NCI-H524 treated with DMSO at 0.1 percent for 48 hours (cell line): ENCODE measurements at places on chromosomes 6 and 20.

- DNase-seq: no peak
These were observed 832.3 kb upstream of the ADGRB3 start for GRCh38 chr6:67802771-67803170.

DNA sequence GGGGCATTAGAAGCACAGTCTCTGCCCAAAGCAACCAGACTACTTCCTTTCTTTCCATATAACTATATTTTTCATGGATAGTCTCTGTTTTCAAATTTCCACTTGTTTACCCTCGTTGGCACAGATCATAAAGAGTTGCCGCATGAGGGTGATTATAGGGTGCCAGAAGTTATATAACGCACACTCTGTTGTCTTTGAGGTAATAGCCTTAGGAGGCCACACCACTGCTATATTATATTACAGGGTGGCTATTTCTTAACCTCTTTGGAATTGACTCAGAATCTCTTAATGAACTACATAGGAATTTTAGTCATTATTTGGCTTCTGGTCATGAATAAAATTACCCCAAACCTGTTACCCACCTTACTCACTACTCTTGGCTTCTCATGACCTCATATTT, 43.7 kb downstream of the KCNQ5 start:
- no peak for DNase-seq

- DNase-seq: no peak
These were observed 3.0 kb downstream of the VSTM2L start for GRCh38 chr20:37905671-37906613.

- no peak for DNase-seq
These were observed 143.9 kb upstream of the NOX3 start for GRCh38 chr6:155599561-155599960.

- DNase-seq: no peak
These were observed 4.7 kb upstream of the CCN2 start for GRCh38 chr6:131955876-131956275.

DNA sequence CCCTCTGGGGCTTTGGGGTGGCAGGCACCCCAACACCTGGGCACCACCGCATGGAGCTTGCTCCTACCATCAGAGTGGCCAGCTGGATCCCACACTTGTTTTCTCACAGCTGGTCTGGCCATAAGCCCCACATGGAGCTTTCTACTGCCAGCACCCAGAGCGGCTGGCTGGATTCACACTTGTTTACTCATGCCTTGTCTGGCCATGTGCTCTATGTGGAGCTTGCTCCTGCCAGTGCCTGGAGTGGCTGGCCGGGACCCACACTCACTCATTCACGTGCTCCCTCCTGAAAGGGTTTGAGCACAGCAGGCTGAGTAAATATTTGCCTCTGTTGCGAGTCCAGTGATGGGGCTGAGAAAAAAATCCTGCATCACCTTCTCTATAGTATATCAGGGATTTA, 487.0 kb downstream of the CD109 start:
- no peak for DNase-seq

- no peak for DNase-seq
These were observed 58.8 kb upstream of the VGLL2 start for GRCh38 chr6:117206522-117206921.

DNA sequence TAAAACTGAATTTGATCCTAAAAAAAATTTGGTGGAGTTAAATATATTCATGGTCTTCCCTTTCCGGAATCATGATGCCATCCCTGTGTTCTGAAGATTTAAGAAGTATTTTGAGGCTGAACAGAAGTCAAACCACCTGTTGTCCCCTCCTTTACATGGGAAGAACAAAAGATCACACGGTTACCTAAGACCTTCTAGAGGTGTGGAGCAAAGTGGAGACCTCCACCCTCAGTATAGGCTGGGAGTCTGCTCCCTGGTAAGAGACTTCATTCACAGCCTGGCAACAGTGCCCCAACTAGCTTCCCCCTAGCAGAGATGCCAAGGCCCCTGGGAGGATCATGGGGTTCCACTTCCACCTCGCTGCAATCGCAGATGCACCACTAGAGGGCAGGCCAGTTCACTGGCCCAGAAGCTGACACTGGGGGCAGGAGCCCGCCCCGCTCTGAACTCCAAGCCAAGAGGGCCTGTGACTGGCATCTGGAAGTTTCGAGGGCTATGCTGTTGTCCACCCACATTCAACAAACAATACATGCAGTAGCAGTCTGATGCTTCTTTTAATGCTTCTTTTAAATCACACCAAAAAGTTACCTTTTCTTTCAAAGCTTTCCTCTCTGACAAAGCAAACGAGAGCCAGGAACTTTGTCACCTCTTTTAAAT, 19.5 kb upstream of the UBE2J1 start:
- DNase-seq: no peak

DNA sequence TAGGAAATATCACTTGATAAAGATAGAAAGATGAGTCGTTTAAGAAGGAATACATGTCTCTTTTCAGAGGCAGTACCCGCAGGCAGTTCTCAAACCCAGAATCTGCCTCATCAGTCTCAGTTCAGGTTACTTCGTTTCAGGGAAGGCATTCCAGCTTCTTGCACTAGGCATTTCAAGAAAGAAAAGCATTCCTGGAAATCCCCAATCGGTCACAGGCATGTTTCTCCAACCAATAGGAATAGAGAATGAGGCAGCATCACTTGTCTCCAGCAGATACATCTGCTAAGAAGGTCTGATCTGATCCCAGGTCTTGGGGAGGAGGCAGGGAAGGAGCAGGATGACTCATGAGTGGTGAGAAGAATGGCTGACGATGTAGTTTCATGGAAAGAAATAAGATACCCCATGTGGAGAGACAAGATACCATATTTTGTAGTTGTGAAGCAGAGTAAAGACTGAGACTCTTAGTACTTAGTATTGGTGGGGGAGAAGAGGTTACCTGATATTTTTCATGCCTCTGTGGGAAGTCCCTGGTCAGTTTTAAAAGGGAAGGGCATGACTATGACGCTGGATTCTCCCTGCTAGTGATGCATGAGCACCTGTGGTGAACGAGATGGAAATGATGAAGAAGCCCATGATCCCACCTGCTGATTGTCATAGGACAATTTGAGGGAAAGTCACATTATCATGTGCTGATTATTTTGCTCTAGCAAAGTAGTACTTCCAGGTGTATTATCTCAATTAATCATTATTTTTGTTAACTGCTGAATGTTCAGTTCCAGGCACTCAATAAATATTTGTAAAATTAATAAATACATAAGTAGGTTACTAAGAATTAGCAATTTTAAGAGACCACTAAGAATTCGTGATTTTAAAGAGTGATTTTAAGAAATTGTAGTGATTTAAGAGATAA, 20.3 kb upstream of the HLA-DRB1 start:
- DNase-seq: no peak

DNA sequence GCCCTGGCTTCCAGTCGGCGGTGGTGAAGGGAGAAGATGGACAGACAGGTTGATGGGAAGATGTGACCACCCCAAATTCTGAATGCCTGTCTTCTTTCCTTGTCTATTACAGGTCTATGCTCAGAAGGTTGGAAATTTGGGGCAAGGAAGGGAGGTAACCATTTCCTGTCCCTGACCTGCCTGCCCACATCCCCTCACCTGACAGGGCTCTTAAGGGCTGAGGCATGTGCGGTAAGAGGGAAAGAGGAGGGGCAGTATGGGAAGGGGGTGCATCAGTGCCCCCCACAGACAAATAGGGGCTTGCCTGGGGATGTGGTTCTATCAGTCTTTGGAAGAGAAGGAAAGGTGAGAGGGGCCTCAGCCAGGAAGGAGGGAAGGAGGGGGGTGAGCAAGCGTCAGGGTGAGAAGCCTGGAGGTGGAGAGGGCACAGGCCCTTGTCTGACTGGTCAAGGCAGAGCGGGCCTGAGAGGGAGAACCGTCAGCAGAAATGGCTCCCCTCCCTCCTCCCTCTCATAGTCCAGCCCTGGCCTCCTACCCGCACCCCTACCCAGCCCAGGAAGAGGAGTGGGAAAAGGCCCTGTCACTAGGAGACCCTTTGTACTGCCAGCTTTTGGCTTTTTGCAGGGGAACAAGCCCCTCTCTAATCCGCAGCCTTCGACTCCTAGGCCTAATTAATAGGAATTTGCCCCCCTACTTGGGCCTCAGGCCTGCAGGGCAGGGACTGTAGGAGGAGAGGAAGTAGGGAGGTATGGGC, 104.4 kb upstream of the FOXP4 start:
- no peak for DNase-seq

- DNase-seq: no peak
These were observed 21.2 kb upstream of the GMNN start for GRCh38 chr6:24753545-24753944.

GRCh38 chr6:51062166-51062722, 243.6 kb downstream of the TFAP2B start:
- no peak for DNase-seq

DNA sequence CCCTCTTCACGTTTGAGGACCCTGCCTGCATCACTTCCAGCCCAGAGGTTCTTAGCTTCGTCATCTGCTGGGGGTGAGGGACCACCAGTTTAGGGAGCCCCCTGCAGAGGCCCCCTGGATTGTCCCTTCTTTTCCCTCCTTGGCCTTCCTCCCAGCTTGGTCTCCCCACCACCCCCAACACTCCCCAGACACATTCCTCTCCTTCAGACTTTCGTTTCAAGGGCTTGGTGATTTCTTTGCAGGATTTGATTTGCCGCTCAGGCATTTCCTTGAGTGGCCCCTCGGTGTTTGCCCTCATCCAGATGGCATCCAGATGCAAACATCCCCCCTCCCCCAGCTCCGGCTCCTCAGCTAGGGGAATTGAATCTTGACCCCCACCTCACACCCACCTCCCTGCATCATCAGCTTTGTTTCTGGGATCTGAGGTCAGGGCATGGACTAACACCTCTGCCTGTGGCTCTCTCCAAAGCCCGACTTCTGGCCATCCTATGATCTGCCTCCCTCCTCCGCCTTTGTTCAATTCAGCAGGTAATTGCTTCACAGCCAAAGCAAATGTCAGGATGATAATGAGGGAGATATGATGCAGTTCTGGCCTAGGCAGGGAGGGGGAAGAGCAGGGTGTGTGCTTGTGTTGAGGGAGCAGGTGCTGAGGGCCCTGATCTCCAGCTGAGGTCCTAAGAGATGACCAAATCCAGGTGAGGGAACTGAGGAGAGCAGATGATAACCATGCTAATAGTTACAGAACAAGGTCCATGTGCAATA, 141.5 kb downstream of the VEGFA start:
- DNase-seq: no peak

DNA sequence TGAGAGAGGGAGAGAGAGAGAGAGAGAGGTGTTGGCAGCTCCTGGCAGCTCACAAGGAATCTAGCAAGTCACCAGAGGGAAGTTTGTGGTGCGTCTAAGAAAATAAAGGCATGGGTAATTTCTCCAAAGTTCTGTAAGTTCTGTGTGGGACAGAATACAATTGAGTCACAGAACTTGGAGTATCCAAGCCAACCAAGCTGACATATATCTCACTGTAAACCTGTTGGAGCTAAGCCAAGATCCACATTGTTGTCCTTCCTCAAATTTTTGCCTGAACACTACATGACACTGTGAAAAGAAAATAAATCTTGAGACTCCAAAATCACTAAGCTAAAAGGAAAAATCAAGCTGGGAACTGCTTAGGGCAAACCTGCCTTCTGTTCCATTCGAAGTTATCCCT, 436.7 kb downstream of the MEI4 start:
- DNase-seq: no peak

DNA sequence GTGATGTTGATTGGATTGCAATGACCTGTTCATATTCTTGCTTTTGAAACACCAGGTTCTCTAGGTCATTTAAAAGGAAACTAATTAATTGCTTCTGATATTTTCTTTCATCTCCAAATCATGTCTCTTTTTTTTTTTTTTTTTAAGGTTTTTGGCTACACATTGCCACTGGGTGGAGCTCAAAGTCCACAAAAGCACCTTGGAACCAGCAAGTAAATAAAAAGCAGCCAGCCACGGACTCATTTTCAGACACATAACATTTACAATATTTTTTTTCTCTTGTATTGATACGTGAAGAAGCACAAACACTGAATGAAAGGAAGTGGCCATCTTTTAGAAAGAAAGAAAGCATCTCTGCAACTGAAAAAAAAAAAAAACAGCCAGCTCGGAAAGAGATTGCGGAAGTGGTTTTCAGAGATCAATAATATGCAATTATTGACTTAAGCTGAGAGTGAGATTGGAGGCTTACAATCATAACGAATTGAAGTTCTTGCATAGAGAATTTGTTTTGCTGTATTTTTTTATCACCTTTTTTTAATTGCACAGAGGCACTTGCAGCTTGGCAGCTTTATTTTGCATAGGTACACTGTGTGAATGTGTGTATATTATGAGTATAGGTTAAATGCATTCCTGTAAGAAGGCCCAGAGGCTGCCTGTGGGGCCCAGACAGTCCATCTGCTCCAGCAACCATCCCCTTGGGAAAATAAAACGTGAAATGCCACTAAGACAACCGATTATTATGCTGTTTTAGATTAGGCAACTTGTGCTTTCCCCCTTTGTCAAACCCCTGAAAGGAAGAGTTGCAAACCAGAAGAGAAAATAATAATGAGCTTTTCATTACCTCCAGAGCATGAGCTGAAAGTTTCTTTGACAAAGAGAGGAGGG, 28.2 kb downstream of the CGA start:
- no peak for DNase-seq

GRCh38 chr6:40724886-40725285, 137.7 kb upstream of the LRFN2 start:
- DNase-seq: no peak

DNA sequence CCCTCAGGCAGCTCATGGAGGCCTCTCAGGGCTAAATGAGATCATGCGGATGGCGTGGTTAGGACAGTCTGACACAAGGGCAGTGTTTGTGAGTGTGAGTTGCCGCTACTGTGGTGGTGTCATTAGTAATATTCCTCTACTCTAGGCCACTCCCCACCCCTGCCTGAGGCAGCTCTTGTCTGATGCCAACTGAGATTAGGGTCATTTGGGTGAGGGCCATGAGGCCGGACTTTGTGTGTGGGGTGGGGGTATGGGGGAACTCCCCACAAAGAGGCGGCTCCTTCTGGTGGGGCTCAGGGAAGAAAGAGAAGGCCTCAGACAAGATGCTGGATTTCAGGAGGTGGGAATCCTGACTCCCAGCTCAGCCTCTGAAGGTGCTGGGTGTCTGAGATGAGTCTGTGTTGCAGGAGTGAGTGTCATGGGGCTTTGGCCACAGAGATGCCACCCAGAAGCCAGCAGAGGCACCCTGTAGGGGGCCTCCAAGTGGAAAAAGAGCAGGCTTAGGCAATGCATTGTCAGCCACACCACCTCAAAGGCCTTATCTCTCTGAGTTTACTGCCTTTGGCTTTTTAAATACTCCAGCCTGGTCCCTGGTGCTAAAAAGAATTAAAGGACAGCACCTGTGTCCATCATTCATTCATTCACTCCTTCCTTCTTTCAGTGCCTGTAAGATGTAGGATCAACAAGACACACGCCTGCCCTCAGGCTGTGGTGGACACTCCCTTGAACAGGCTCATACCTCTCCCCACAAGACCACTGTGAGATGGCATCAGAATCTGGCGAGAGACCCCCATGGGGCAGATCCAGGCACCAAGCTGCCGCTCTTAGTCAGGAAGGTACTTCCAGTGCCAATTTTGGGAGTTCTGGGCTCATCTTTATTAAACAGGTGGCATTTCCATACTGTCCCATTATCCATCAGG, 175.2 kb downstream of the MRPL14 start:
- DNase-seq: no peak

DNA sequence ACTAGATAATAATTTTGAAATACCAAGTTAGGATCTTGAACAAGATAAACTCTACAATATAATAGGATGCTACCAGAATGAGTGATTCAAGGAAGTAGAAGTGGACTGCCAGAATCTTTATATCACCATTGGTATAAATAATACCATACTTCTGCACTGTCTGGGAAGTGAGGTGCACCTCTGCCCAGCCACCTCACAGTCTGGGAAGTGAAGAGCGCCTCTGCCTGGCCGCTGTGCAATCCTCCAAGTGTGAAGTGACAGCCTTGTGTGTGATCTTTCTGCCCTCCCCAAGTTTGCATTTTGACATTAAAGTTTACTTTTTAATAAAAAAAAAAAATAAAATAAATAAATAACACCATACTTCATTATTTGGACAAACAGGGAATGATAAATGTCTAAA, 18.8 kb downstream of the LATS1 start:
- no peak for DNase-seq
